ENCODE measurements at places on chromosomes 7 and 10. TPM values are rescaled to one million over a fixed set of nuclear protein-coding genes. Genes with fewer than 3 reads are reported as not detected.
A peak's percentile ranks its signal among the peaks of the same experiment; 100 is the strongest.

OR9A2 gene
- not detected for polyA plus RNA-seq

DNA sequence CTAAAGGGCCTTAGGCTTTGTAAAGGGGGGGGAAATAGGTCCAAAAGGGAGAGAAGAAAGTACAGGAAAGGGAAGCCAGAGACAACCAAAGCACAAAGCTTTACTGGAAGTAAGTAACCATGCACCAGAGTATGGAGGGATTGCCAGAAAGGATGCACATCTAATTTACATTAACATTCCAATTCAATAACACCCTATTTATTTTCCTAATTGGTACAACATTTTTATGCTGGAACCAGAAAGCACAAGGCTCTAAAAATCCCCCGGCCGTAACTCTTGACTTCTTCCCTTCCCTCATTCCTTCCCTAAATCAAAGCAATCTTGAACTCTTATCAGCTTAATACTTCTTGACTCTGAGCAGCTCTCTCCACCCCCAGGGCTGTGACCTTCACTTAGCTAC is 400.0 kb upstream of the CELF2 start:
- DNase-seq, result no peak

GRCh38 chr7:111394891-111395290 is 167.4 kb downstream of the IMMP2L start:
- DNase-seq, result no peak

GRCh38 chr10:88926566-88927415 is 25.8 kb downstream of the ACTA2 start:
- peak; percentile 96 for DNase-seq

DNA sequence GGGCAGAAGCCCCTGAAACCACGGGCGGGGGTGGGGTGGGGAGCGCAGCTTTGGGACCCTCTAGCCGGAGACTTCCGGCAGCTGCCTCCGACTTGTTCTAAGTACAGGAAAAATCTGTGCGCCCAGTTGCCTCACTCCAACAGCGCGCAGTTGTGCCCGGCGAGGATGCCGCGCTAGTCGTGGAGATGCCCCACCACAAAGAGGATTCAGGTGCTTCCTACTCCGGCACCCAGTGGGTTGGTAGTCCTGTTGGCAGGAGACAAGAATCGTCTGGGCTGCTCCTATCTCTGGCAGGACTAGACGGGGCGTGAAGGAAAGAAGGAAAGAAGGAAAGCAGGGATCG is 465 bp upstream of the NPY start:
- DNase-seq, result no peak
